ENCODE measurements at places on chromosomes 7 and 10.
A peak's percentile ranks its signal among the peaks of the same experiment; 100 is the strongest.

DNA sequence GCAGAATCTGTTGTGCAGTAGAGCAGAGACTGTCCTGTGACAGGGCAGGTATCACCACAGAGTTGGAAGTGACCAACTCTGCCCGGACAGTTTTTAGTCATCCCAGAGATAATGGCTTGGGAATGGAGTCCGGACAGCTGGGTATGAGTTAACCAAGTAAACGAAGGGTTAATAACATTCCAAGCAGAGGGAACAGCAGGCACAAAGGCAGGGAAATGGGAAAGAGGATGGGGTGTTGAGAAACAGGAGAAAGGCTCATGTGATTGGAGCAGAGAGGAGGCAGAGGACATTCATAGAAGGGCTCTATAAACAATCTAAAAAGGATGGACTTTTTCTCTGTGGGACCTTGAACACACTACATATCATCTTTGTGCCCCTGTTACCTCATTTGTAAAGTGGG lies 132.2 kb upstream of the YAE1 start:
- no peak for DNase-seq

- DNase-seq = no peak
Measured at GRCh38 chr10:113592380-113592779, 39.5 kb downstream of the HABP2 start.

DNA sequence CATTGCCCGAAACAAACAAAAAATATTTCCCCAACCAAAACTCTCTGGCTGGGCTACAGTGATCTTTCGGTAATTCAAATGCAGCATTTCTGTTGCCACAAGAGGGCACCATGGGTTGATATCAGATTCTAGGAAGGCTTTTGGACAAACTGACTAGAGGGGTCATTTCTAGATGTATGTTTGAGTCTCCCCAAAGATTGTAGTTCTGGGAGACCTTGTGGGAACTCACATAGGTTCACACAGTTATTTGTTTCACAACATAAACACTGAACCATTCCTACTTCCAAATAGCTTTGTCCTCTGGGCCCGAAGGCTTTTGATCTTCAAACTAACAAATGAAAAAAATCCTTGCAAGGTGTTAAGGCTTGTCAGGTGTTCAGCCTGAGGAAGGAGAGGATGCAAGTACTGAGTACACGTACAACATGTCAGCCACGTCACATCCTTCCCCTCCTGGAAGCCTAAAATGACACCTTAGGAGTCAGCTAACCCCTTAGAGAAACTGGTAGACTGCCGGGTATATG lies 37.0 kb upstream of the IL15RA start:
- DNase-seq = peak; percentile 7

DNA sequence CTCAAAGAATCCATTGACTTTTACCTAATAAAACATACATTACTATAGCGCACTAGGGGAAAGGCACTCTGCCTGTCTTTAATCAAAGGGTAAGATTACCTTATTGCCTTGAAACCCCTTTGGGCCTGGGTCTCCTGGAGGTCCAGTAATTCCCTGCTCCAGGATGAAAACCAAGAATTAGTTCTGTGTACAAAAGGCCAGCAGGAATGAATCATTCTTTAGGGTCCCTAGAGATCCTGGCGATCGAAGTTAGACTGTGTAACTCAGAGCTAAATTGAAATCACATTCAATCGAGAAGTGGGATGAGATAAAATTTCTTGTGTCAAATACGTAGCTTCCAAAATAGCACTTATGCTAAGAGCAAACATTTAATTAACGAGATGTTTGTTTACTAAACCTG lies 29.8 kb downstream of the COL28A1 start:
- no peak for DNase-seq

DNA sequence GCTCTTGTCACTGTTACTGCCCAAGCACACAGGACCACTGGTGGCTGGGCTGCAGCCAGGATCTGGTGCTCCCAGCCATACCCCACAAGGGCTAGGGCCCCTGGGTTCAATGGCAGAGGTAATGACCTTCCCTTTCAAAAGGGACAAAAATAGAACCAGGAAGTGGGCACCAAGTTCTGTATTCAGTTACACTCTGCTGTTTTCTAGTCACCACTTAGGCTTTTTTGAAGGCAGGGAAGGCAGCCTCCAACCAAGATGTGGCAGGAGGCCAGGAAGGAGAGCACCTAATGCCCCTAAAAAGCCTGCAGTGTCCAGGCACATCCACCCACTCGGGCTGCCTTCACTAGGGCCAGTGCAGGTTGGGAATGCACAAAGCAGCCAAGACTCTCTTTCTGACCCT lies 47.8 kb downstream of the NOD1 start:
- no peak for DNase-seq

DNA sequence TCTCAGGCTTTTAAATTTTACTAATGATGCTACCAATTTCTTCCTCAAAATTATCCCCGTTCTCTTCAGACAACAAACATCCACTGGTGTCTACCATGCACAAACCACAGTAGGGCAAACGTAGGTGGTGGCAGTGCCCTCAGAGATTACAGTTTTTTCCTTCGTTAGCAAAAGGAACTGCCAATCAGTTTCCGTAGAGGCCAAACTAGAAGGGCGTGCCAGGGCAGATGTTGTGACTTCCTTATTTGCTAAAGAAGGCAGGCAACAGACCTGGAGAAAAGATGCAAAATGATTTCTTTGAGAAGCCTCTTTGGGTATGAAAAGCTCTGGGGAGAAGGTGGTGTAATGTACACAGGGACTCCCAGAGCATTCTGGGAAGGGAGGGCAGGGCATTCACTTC lies 7.6 kb upstream of the FAM180A start:
- no peak for DNase-seq

DNA sequence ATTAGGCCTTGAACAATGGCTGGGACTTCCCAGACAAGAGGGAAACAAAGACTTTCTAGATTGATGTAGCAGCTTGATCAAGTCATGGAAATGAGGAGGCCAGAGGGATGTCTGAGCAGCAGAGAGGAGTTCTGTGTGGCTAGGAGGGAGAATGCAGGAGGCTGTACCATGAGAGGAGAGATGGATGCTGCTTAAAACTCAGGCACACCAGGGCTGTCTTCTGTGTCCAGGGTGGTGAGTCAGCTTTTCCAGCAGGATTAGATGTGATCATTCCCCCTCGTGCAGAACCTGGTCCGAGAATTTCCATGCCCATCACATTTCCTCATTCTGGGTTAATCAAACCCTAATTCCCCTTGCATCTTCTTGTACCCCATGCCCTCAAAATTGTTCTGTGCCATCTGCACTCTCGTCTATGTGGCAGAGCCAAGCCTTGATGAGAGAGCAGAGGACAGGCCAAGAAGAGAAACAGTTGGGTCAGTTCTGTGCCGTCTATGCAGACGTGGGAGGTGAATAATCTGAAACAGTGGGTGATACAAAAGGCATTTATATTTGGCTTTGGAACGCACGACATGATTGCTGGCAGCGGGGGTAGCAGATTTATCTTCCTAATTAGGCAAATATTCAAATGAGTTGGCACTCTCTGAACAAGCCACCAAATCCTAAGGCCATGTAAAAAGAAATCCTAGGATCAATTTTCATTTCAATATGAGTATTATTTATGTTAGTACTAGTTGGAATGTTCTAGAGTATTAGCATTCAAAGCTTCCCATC lies 160.7 kb downstream of the TMEM178B start:
- no peak for DNase-seq
